ENCODE measurements at places on chromosomes 3 and 15.
A peak's percentile ranks its signal among the peaks of the same experiment; 100 is the strongest.

DNA sequence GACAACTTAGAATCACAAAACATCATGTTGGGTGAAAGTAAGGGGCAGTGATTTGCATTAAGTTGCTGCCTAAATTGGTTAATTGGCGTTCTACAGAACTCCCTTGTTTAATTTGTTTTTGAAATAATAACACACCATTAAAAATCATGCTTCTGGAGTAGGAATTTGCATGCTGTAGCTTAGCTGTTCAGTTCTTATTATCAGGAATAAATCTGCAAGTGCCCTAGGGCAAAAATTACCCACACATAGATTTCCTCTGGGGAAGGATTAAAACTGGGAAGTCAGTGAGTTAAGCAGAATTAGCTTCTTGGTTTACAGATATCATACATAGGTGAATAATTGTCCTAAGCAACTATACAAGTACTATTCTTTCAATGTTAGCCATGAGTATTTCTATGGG, 381.6 kb upstream of the NAALADL2 start:
- DNase-seq = no peak

DNA sequence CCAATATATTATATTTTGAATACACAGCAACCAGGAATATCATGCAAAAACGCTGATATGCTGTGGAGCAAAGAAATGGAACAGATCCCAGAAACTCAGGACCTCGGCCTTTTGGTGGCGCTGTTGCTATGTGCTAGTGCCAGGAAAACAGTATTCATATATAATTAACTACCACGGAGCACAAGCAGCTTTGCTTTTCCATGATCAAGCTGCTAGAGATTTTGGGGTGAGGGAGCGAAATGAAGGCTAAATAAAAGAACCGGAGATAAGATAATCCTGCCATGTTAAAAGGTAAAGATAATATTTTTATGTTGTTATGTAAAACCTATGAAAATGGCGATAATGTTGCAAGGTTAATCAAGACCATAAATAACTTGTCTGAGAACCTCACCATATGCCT, 157.7 kb upstream of the FAM3D start:
- DNase-seq = peak; percentile 24

- no peak for DNase-seq
Measured at GRCh38 chr15:90680371-90680935, 36.7 kb upstream of the BLM start.

DNA sequence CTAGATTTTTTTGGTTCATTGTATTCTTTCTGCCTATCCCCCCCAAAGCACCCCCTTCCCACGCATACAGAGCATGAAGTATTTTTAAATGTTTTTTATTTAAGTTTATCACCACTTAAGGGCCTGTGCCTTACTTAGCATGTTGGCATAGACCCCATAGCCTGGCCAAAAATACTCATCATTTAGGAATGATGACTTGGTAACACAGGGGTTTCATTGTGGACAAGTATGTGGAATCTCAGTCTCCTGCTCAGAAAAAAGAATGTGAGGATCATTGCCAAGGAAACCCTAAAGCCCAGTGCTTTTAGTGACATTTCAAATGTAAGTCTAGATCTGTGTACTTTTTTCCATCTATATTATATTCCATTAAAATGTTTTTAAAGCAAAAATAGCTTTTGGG, 146.3 kb downstream of the ALCAM start:
- DNase-seq = no peak

GRCh38 chr3:169509359-169509758, 154.2 kb downstream of the MECOM start:
- no peak for DNase-seq

- no peak for DNase-seq
Measured at GRCh38 chr15:80105595-80105994, 46.1 kb downstream of the ZFAND6 start.

GRCh38 chr15:72706266-72706665, 20.3 kb downstream of the BBS4 start:
- DNase-seq = no peak

GRCh38 chr15:74815121-74815934, 2.7 kb downstream of the LMAN1L start:
- no peak for DNase-seq

DNA sequence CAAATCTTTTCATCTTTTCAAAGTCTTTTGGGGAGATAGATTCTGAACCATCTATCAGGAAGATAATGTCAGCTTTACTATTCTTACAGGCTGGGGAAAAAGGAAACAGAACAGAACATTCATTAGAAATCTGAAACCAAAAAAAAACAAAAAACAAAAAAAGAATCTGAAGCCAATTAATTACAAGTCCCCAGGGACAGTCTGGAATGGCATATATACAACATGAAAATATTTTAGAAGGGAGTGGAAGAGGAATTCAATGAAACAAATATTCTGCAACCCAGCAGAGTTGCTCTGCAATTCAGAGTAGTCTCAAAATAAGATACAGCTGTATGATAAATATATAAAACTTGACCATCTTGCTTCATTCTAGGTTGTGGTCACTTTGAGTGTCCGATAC, 41.7 kb upstream of the CAPN7 start:
- no peak for DNase-seq

DNA sequence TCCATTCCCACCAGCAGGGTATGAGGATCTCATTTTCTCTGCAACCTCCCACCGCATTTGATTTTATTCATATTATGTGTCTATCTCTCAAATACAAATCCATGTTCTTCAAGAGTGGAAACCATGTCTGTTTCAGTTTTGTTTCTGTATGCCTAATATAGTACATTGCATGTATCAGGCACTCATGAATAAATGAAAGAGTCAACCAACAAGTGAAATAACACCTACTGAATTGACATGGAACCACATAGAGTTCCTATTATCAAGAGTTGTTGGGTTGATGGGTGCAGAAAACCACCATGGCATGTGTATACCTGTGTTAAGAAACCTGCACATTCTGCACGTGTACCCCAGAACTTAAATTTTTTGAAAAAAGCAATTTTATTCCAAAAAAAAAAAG, 466.8 kb downstream of the LPP start:
- DNase-seq = no peak

DNA sequence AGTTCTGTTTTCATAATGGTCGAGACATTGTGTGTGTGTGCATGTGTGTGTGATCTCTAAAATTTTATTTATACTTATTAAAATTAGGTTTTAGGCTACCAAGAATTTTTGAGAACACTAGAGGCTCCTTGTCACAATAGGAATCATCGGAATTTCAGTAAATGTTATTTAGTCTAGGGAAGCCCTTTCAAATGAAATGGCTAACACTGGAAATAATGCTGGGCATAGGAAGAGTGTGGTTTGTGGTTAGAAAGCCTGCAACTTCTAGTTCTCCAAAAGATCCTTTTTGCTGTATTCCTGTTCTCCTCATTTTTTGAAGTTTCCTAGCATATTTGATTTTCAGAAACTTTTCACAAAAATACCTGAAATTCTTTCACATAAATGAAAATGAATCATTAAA, 92.5 kb upstream of the MBNL1 start:
- DNase-seq = no peak

DNA sequence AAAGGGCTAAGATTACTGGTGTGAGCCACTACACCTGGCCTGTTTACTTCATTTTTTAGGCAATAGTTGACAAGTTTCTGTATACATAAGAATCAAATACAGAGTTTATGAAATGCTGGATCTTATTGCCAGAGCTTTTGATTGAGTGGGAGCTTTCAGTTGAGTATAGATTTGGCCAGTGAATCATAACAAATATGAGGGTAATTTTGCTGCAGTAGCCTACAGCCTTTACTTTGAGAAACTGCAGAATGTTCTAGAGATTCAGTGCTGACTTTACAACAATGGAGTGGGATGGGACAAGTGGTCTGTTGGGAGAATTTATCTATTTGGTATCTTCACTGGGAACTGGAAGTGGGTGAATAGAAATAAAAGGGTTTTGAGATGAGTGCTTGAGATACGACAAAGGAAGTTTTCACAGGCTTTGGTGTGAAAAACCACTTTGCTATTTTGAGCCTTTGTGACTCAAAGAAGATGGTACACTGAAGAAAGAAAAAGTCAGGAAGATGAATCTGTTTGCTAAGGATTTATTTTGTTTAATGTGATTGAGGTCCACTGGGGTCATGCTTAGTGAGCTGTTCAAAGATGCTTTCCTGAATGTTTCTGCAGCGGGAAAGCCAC, 227.8 kb downstream of the UBE2E2 start:
- no peak for DNase-seq

DNA sequence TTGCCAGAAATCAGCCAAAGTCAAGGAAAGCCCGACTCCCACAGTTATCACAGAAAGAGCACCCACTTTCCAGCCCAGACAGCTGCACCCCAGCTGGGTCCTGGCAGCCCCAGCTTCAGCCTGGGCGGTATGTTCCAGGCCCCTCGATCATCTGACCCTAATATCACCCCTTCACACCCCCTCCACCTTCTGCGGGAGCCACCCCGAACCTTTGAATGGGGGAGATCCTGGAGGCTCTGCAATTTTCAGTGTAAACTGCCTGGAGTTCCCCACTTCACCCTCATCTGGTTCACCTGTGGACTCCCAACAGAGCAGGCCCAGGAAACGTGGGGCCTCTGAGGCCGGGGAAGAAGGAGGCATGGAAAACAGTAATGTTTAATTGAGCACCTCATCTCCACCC, 5.9 kb downstream of the PRSS50 start:
- DNase-seq = no peak

DNA sequence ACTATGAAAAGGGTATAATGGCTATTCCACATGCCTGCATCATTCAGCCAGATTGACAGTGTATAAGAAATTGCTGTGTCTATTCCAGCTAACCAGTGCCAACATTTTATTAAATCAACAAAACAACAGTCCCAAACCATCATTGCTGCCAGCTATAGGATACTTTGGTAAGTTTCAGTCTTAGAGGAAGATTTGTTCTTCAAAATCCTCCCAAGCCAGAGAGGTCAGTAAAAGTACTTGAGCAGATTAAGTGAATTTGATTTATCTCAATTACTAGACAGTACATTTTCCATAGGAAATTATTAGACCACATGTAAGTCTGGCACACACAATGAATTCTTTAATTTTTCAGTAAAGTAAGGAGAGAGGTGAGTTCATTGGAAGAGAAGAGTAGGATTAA, 50.7 kb downstream of the TFG start:
- no peak for DNase-seq

- DNase-seq = no peak
Measured at GRCh38 chr3:156547637-156548036, 7.3 kb downstream of the SSR3 start.
